Endothelial cell (in vitro differentiated cells): ENCODE measurements at places on chromosomes 2 and 18.

- peak; percentile 66 for DNase-seq
Measured at GRCh38 chr2:71466301-71467179, 13.2 kb downstream of the DYSF start.

DNA sequence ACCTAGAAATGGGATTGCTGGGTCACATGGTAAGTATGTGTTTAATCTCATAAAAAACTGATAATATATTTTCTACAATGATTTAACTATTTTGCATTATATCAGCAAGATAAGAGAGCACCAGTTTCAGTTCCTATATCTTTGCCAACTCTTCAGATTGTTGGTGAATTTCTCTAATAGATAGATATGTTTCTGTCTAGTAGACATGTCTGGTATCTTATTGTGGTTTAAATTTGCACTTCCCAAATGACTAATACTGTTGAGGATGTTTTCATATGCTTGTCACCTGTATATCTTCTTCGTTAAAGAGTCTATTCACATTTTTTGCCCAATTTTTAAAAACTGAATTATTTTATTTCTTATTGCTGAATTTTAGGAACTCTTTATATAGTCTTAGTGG, 113.8 kb upstream of the UXS1 start:
- no peak for DNase-seq

DNA sequence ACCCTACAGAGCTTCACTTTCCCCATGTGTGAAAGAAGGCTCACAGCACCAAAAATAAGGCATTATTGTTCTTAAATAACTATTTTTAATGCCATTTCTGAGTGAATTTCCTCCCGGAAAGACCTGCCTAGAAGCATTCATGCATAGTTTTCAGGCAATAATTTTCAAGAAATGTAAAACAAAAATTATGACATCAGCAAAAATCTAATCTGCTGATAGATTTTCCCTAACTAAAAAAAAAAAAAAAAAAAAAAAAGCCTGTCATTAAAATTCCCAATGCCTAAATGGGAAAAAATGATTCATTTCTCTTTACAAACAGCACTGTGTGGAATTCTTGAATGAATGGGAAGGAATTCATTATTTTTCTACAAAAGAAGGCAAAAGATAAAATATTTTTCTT, 35.4 kb downstream of the ABCB11 start:
- no peak for DNase-seq

DNA sequence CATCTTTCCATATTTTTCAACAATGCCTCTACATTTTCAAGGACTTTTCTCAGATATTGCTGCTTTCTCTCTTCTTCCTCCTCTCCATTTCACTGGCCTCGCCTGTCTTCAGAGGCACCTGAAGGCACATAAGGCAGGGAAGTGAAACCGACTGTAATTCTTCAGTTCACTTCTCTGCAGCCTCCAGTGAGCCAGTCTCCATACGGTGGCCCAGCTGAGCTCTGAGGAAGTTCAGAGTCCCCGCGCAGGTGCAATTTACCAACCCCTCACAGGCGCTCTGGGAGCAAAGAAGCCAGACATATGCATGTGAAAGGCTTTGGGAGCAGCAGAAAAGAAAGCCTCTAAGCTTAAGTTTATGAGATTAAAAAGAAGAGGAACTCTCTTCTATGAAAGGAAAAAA, 12.4 kb downstream of the KLHL14 start:
- no peak for DNase-seq

GRCh38 chr2:129460299-129461198, 518.9 kb upstream of the RAB6C start:
- DNase-seq = no peak

DNA sequence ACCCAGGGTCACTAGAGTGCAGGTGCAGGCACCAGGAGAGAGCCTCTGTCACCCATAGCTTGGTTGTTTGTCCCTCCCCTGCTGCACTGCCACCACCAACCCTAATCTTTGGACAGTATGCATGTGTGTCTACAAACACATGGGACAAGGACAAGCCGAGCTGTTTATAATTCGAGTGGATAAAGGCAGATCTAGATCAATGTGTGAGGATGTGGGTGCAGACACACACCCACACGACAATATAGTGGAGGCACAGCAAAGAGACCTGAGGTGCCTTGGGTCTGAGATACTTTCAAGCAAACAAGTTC, 199.2 kb downstream of the TNS1 start:
- no peak for DNase-seq

DNA sequence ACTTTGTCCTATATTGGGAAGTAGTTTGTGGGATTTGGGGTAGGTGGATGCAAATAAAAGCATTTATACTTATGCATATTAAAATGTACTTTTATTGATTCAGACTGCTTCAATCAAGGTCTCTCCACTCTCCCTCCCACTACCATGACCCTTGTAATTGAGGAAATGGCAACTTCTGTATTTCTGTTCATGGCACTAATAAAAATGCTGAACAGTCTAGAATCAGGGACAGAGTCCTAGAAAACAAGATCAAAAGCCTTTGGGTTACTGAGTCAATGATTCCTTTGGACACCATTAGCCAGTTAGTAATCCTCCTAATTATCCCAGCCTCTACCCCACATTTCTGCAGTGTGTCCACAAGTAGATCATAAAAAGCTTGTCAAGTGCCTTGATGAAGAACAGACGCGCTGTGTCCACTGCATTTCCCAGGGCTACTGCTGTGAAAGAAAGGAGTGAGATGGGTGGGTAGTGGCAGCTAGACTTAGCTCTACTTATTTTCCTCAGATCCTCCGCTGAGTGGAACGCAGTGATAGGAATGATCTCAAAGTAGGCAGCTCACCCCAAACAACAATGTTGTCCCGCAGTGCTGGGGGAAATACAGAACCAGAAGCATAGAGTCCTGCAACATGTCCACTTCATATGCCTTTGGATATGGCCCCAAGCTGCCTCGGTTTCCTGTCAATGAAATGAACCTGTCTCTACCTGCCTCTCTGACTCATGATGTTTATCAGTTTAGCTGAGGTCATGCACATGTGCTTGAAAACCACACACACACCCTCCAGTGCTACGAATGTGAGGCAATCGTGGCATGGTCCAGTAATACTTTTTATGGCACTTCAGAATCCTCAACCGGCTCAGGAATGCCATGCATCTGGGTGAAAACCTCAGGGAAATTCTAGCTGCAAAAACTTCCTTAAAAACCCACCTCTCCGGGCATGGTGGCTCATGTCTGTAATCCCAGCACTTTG, 115.5 kb downstream of the COL6A3 start:
- DNase-seq = no peak

DNA sequence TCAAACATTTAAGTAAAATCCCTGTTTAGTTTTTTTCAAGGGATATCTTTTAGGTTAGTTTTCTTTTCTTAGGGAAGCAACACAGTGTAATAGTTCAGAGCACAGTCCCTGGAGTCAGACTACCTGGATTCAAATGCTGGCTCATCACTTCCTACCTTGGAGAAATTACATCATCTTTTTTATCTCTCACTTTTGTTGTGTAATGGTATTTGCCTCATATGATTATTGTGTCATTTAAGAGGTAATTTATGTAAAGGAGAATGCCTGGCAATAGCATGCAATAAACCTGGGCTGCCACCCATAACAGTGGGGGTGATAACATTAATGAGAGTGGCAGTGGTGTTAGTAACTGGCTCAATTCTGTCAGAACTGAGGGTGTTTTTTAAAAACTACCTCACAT, 26.3 kb downstream of the ERLEC1 start:
- DNase-seq = no peak

DNA sequence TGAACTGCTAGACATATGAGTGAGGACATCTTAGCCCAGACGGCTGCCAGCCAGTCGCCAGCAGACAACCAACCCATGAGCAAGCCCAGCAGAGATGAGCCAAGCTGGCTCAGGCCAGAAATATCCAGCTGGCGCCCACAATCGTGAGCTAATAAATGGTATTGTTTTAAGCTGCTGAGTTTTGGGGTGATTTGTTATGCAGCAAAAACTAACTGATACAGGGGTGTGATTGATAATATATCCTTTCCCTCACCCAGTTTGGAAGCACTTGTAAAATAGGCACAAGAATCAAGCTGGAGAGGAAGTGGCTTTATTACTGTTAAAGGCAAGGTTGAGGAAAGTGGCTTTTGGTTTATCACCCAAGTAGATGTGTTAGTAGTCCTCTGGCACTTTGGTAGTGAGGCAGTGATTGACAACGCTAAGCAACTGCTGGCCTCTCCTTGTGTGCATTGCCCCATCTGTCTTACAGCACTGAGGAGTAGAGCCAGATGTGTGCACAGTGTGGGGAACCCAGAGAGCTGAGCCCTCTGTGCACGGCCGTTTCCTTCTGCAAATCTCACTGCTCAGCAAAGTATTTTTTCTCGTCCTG, 110.1 kb downstream of the MYO1B start:
- no peak for DNase-seq

- no peak for DNase-seq
Measured at GRCh38 chr2:102418421-102418961, 4.5 kb upstream of the IL18RAP start.

DNA sequence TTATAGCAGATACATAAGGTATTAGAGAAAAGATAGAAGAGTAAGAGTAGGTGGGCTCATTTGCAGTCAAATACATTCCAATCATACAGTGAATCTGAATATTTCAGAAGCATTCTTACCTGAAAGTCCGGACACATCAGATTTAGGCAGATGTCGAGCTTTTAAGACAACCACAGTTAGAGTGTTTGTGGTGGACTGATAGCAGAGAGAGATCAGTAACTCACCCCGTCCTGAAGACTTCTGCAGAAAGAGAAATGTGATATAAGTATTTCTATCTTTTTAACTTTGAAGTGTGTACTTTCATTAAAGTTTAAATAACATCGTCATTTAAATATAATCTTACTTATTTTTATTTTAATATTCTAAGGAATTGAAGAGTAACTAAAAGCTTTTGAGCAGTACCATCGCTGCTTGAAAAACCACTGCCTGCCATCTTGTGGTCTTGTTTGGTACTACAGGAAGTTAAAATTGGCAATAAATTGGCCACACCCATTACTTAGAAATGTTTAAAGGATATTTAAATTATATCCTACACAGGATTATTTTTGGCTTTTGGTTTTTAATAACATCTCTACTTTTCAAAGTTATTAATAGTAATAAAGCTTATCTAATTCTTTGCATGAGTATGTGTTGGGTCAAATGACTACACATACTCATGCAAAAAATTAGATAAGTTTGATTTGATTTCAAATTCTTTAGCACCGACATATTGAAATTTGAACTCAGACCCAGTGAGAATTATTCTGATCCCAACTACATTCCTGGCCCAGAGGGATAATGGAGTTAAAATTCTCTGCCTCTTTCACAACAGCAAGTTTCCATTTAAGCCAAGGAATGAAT, 5.5 kb downstream of the SYT4 start:
- peak; percentile 58 for DNase-seq

- DNase-seq = no peak
Measured at GRCh38 chr2:62091471-62091870, 104.4 kb upstream of the B3GNT2 start.

- DNase-seq = no peak
Measured at GRCh38 chr2:12298352-12298751, 418.4 kb upstream of the TRIB2 start.

DNA sequence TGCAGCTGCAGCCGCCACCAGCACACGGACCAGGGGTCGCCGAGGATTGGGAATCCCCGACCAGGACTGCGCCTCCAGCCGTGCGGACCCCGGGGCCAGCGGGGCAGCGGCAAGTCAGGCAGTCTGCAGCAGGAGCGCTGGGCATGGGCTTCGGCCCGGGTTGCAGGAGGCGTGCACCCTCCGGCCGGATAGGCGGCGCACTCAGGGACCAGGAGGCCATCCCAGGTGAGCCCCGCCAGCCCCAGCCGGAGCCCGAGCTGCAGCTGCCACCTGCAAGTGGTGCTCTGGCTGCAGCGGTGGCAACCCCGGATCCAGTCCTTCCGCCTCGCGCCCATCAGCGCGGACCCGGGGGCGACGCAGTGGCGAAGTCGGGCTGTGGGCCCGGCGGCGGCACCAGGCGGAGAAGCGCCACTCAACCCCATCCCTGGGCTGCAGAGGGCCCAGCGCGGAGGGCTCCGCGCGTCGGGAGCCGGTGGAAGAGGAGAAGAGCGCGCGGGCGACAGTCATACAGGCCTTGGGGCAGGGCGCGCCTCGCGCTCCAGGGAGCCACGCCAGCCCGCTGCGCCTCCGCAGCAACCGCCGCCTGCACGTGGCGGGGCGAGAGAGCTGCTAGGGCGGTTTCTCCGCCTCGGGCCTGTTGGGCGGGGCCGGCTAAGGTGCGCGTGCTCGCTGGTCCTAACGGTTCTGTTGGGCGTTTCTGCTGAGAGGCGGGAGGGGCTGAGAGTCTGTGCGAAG, 73.8 kb downstream of the RPIA start:
- peak; percentile 50 for DNase-seq

DNA sequence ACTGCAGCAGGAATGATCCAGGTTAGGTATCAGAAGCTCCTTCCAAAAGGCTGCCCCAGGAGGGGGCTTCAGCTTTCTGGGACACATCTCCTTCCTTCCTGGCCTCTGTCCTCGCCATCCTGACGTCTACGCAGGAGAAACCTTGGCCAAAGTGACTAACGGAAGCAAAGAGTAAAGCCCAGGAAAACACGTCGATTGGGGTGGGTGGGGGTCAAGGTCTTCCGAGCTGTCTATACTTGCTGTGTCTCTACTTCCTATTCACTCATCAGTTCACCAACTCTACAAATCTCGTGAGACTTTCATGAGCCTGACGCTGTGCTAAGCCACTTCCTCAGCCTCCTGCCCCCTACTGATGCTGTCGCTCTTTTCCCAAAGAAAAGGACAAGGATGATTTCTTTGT, 212.6 kb downstream of the TNS1 start:
- DNase-seq = no peak

DNA sequence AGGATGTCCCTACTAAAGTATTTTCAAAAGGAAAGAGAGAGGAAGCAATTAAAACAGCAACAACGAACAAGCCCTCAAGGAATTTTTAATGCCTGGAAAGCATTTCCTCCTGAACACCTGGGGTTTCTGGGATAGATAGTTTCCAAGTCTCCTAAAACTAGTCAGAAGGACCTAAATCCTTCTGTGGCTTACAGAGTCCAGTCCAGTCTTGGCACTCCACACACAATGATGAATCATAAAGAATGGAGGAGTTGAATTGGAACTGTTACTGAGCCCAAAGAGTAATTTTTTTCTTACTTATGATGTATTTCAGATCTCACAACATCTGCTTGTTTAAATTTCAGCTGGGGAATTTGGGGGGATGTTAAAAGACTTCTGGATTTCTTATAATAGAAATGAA, 144.6 kb upstream of the SETBP1 start:
- no peak for DNase-seq

- DNase-seq = no peak
Measured at GRCh38 chr2:164335128-164335527, 286.2 kb downstream of the GRB14 start.

- no peak for DNase-seq
Measured at GRCh38 chr2:169027234-169027633, 3.9 kb downstream of the ABCB11 start.

DNA sequence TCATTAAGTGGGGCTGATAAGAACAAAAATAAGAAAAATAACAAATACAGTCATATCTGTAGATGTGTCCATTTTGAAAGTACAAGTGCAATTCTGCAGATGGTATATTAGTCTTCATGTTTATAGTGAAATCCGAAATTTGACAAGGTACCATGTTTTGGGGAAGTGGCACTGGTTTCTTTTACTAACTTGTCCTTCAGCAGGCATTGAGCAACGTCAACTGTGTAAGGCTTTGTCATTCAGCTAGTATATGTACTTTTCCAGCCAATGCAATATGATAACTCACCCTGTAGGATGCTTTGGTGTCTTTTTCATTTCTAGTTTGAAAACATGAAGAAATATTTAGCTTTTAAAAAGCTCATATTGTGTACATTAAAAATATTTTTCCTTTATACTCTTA, 139.9 kb downstream of the MCFD2 start:
- no peak for DNase-seq
